ENCODE measurements at places on chromosomes 6 and 20.

DNA sequence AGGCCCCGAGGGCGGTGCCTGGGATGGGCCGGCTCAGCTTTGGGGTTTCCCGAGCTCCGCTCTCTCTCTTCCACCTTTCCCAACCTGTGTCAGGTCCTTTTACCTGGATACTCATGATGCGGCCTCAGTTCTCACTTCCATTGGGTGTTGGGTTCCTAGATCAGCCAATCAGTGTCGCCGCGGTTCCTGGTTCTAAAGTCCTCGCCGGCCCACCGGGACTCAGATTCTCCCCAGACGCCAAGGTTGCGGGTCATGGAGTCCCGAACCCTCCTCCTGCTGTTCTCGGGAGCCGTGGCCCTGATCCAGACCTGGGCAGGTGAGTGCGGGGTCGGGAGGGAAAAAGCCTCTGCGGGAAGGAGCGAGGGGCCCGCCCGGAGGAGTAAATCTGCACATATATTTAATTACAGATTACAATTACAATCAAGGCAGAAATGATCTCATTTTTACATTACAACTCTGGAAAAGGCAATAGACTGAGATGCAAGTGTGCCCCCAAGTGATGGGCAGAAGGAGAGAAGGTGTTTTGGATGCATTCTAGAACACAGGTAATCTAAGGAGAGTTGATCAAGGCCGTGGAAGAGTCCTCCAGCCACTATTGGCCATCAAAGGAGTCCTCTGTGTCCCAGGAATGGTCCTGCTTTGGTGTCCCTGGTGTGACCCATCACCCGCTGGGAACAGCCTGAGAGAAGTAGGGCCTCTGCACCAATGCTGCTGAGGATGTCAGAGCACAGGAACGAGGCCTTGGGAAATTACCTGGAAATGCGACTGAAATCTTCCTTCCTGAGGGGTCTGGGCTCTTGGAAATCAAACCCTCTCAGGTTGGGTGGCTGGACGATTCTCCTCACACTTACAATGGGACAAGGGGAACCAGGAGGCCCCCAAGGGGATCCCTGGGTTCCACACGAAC is 34.7 kb upstream of the MICB start:
- DNase-seq, result peak; percentile 88

DNA sequence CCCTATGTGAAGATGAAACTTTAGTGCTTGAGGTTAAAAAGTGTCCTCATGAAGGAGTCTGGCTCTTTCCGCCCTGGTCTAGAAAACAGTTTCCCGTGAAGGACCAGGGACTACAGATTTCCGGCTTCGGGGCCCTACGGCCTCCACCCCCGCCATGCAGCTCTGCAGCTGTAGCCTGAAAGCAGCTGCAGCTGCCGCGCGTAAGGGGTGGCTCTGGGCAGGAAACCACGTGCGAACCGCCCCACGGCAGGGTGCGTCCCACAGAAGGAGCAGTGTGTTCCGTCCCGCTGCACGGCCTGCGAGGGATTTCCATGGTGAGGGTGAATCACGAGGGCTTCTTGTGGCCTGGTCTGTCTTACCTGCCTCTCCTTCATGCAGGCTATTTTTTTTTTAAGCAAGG is 117.0 kb downstream of the ERMARD start:
- peak; percentile 66 for DNase-seq

- DNase-seq, result no peak
These were observed 70.5 kb upstream of the TPD52L1 start for GRCh38 chr6:125082908-125083683.

DNA sequence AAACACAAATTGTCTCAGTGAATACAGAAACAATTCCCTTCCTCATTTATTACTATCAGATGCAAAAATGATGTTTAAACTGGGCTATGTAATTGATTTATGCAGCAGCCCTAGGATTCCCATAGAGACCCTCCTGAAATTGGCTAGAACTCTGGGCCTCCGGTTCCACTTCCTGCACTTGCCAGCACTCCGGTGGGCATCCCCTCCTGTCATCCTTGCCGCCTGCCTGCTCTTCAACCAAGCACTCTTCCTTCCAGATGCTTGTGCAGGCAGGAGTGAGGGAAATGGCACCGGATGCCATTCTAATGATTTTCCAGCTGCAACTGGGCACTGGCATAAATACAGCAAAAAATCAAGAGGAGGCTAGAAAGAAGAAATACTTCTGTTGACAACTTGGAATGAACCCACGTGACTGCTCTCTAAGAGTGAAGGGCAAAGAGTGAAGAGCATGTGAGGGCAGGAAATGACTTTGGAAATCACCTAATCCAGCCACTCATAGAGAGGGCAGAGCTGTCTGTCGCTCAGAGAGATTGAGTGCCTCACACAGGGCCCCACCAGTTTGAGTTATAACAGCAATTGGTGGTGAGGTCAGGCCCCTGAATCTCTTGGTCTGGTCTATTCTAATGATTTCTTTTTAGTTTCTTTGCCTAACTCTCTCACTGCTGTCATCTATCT is 3.7 kb upstream of the NEDD9 start:
- DNase-seq, result peak; percentile 39
